ENCODE measurements at places on chromosomes 3 and 15. TPM values are rescaled to one million over a fixed set of nuclear protein-coding genes. Genes with fewer than 3 reads are reported as not detected.

Gene PLXNA1
- 5.2 TPM for total RNA-seq

Gene APOD
- 4.3 TPM for total RNA-seq

Gene GNB4
- total RNA-seq: 0.39 TPM

- peak overlapping the region; percentile 76 for H3K4me3 ChIP-seq
- H3K36me3 ChIP-seq: peaks cover 19% of the 10 kb centered on the region
- DNase-seq: no peak
- peaks cover 64% of the 10 kb centered on the region for H3K4me1 ChIP-seq
Measured at GRCh38 chr3:141499284-141499683, 12.5 kb downstream of the RASA2 start.

- no peak overlapping the region for H3K4me3 ChIP-seq
- H3K4me1 ChIP-seq: no peaks in the 10 kb centered on the region
- peaks cover 17% of the 10 kb centered on the region for H3K27me3 ChIP-seq
Measured at GRCh38 chr3:193897288-193897687, 238.7 kb upstream of the HES1 start.

DNA sequence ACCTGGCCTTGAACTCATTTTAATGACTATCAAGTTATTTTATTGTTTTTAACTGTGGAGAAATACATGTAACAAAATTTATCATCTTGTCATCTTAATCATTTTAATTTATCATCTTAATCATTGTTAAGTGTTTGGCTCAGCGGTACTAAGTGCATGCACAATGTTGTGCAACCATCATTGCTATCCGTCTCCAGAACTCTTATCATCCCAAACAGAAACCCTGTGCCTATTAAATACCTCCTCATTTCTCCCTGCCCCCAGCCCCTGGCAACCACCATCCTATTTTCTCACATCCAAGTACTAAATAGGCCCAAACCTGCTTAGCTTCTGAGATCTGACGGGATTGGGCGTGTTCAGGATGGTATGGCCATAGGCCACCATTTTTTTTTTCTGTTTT is 51.5 kb upstream of the UBP1 start:
- H3K4me3 ChIP-seq: no peak overlapping the region
- no peak for DNase-seq
- no peaks in the 10 kb centered on the region for H3K27me3 ChIP-seq
- H3K4me1 ChIP-seq: no peaks in the 10 kb centered on the region

DNA sequence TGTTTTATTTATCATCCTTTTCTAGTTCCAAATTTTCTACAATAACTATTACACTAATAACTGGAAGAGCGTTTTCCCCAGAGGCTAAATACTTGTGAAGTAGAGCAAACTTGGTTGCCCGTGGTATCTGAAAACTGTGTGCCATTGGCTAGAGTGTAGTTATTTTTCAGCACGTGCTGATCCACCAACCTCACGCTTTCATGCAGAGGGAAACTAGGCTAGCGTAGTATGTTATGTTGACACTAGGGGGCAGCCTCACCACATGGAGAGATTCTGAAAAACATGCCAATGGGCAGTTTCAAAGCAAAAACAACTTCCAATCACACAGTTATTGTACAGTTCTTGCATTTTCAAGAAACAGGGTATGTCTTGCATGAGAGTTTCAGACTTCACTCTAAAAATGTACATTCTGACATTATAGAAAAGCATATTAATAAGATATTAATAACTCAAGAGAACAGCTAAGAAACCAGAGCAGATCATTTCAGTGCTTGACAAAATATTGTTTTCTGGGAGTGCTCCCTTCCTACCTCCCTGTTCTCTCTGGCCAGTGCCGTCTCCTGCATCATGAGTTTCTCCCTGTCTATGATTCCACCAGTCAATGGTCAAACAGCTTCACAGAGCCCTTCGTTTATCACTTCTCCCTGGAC is 39.7 kb downstream of the SPATA12 start:
- no peaks in the 10 kb centered on the region for H3K27me3 ChIP-seq
- H3K4me3 ChIP-seq: no peak overlapping the region
- no peaks in the 10 kb centered on the region for H3K36me3 ChIP-seq

- H3K27ac ChIP-seq: no peak overlapping the region
- DNase-seq: no peak
- H3K4me3 ChIP-seq: no peak overlapping the region
- H3K36me3 ChIP-seq: peaks cover 6% of the 10 kb centered on the region
- H3K4me1 ChIP-seq: peaks cover 52% of the 10 kb centered on the region
Measured at GRCh38 chr3:187972454-187972853, 181.5 kb upstream of the LPP start.

GRCh38 chr3:37766797-37767776 is 94.6 kb upstream of the CTDSPL start:
- no peak for DNase-seq
- H3K27ac ChIP-seq: no peak overlapping the region

- no peak for DNase-seq
- H3K27ac ChIP-seq: no peak overlapping the region
- no peak overlapping the region for H3K4me3 ChIP-seq
Measured at GRCh38 chr15:91845720-91846119, 7.8 kb upstream of the SLCO3A1 start.
